ENCODE measurements at places on chromosomes 7 and 10.

DNA sequence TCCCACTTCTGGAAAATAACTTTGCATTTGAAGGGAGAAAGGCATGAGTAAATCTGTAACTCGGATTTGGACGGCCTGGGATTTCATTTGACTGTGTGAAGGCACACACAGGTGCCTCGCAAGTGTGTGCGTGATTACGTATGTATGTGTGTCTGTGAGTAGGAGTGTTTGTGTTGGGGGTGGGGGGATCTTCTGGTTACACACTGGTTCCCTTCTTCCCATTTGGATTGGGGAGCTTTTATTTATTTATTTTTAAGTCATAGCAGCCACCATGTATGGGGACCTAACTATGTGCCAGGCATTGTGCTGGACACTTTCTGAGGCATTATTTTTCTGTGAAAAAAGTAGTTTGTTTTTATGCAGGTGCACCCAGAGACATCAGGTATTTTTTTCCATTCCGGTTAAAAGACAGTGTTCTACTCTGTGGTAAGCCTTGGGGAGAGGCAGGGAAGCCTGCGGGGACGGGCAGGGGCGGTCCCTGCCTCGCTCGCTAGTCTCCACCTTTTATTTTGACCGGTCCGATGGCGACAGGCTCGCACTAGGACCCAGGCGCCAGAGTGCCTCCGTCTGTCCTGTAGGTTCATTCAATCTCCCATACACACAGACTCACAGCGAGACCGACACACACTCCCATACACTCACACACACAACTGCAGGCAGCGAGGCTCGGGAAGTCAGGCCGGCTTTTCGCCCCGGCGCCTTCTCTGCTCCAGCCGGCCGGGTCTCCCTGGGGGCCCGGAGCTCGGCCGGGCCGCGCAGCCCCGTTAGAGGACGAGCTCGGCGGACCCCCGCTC lies at the start of gene MXI1:
MXI1 (plus strand) TSS at position 595 of the 794 bp plus-strand sequence. CDS start 204 bp downstream, outside the sequence.
- no peak for DNase-seq

DNA sequence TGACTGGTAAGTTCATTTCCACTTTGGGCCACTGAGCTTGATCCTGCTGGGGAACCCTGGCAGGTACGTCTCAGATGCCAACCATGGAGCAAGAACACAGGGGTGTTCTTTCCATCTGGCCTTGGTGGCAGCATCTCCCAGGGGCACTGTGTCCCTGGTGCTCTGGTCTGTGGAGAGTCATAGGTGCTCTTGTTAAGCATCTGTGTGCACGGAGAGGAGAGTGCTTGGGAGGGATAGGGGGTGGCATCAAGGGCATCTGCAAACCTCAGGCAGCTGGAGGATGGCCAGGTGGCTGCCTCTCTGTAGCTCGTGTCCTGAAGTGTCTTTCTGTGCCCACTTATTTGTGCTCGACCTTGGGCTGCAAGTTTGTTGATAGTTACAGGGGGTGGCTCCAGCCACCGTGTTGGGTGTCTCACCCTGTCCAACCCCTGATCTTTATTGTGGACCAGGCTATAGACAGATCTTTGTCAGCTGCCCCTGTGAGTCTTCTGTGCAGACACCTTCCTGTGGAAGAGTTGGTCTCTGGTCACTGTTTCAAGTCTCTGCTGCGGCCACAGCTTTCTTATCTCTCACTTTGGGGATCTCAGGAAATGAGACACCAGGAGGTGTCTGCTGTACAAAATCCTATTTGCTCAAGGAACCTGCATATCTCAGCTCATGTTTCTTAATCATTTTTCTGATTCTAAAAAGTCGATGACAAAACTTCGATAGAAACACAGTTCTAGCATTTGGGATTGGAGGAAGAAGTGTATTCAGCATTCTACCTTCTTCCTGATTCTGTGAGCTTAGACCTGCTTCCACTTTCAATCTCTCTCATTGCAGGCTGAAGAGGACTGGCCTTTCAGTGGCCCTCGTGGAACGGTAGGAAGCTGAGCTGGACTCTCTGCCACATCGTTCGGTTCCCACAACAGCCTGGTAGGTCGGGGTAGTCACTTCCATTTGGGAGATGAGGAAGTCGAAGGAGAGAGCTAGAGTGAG lies 17.2 kb upstream of the GIMAP8 start:
- DNase-seq = no peak

- no peak for DNase-seq
Observed at GRCh38 chr10:88213065-88213605, 349.7 kb downstream of the PTEN start.

- no peak for DNase-seq
Observed at GRCh38 chr7:107286751-107287621, 118.2 kb downstream of the HBP1 start.

DNA sequence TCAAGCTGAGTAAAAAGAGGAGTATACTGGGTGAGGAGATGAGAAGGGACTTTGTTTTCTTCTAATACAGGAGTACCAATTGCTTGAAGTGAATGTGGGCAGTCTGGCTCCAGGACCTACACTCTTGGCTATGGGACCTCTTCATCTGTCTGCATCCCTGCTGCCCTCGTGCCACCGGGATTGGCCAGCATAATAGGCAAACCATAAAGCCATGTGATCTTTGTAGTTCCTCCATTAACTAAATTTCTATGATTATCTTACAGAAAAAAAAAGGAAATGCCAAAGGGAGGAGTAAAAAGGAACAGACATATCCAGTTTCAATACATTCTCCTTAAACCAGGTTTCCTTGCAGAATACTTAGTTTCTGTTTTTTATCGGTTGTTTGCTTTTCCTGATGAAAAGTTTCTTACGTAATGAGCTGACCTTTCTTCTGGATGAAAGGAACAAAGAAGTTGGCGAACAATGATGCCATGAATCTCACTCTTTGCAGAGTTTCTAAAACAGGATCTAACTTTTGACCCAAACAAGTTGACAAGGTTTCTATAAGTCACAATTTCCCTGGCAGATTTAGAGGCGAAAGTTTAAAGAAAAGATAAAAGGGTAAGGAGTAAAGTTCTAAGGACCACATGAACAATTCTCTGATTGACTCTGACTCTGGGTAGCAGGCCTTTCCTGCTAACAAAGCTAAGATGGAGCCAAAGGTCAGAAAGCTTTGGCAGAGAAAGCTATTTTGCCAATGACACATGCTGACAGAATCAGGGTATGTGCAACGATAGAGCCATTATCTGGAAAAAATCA lies 54.1 kb downstream of the LAMB1 start:
- DNase-seq = no peak

- no peak for DNase-seq
Observed at GRCh38 chr10:108840944-108841343, 1082.4 kb downstream of the XPNPEP1 start.

All from naive thymus-derived CD8-positive, alpha-beta T cell (primary cell).